ENCODE measurements at places on chromosomes 7 and 10.

- no peak for DNase-seq
Observed at GRCh38 chr10:95896071-95896850, 11.5 kb upstream of the CC2D2B start.

DNA sequence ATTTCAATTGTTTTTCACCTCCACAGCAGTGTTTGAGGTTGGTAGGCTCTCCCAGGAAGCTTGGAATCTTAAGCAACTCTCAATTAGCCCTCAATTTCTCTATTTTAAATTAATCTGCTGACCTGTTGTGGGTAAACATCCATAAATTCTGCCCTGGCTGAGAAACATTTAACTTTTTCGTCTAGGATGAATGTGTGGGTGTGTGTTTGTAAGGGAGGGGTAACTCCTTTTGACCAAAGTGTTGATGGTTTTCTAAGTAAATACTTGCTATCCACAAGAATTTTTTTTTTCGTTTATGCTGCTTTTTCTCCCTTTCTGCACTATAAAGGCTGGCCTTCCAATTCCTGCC is 973 bp downstream of the PPP3CB start:
- DNase-seq = no peak

DNA sequence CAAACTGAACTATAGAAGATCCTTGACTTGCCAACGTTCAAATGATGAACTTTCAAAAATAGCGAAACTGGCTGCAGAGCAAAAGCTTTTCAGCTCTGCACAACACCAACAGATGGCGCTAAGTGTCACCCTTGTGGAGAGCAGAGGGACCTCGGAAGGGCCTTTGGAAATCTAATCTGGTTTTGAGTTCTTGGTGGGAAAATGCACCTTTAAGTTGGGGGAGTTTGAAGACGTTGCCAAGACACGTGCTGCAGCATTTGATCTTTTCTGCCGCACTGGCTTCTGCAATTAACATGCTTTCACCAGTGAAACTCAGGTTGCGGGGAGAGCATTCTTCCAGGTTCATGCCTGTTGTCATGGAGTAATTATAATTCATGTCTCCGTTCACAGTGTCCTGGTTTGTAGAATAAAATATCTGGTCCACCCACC is 26.3 kb upstream of the WDR11 start:
- peak; percentile 4 for DNase-seq

- DNase-seq = no peak
Observed at GRCh38 chr10:107686095-107686494, 521.6 kb upstream of the SORCS1 start.

DNA sequence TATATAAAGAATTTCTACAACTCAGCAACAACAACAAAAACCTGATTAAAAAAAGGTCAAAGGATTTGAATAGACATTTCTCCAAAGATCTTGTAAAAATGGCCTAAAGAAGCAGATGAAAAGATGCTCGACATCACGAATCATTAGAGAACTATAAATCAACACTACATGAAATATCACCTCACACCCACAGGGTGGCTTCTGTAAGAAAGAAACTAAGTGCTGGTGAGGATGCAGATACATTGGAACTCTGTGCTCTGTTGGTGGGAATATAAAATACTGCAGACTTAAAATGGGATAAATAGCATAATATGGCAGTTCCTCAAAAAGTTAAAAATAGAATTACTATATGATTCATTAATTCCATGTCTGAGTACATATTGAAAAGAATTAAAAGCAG is 38.3 kb upstream of the CDCA7L start:
- no peak for DNase-seq

DNA sequence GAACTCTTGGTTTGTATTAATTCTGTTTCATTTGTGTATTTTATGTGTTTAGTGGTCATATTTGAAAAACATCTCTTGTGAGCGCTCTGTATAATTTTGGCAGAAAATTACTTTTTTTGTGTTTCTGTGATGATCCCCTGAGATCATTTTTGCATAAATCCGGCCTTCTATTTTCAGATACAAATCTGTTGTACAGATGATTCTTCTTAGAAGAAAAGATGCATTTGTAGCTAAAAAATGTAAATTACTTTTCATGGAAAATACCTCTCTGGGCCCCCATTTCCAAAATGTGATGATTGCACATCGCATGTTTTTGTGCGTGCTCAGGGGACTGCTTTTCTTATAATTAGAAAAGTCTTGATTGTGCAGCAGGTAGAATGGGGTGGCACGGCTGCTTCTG is 395.4 kb downstream of the LRMDA start:
- no peak for DNase-seq

- no peak for DNase-seq
Observed at GRCh38 chr10:50375051-50375452, 123.7 kb upstream of the ASAH2 start.

GRCh38 chr7:98462911-98463633 is 62.2 kb upstream of the BAIAP2L1 start:
- no peak for DNase-seq

GRCh38 chr7:130956417-130957136 is 222.6 kb upstream of the KLF14 start:
- no peak for DNase-seq

DNA sequence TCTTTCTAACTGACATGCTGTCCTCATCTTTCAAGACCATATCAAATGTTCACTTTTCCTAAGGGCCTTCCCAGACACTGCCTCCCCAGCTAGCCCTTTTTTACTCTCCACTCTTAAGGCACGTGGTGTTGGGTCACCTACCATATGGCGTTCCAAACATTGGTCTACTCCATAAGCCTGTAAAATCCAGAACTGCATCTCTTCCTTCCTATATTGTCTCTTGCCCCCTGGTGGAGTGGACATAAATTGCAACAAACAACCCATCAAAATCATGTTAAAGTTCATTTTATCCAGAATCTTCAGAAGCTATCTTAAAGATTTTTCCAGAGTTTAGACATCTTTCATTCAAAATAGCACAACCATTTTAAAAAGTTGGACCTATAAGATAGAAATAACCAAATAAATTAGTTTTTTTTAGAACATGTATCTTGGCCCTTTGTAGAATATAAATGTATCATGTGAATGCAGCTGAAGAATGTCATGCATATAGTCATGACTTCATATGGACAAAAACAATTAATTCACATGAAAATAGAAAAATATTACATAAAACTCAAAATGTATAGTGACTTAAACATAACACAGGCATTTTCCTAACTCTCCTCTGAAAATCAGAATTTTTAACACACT is 180.6 kb upstream of the CHRM2 start:
- no peak for DNase-seq

DNA sequence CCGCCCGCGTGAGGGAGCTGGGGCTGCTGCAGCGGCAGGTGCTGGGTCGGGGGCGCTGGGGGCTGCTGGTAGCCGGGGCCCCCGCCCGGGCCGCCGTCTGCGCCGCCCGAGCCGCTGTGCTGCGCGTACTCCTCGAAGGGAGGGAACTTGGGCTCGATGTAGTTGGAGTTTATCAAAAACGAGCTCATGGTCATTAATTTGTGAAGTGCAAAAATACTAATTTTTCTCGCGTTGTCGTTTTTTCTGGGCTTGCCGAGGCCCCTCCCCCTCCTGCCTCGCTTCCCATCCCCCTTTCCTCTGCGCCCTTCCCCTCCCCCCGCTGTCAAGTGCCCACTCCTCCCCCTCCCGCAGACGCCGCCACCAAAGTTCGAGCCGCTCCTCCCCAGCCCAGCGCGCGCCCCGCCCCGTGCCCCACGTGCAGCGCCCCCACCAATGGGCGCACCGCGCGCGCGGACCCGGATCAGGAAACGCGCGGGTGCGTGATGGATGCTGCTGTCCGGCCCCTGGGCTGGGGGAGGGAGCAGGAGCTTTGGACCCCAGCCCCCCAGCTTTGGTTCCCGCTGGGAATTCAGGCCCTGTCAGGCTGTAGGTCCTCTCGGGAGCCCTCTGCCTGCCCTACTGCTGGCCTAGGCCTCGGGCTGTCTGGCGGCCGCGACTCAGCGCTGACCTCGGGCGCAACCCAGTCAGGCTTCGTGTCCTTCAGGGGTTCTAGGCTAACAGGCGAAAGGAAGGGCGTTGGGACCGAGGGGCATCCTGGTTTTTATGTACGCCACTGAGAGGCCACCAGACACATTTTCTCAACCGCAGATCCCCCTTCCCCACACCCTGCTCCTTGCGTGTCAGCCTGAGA is at the start of gene HOXA4:
Gene HOXA4 (minus strand): TSS at position 218 of the 850 bp plus-strand sequence. CDS start 24 bp downstream, at position 194.
- peak; percentile 67 for DNase-seq

DNA sequence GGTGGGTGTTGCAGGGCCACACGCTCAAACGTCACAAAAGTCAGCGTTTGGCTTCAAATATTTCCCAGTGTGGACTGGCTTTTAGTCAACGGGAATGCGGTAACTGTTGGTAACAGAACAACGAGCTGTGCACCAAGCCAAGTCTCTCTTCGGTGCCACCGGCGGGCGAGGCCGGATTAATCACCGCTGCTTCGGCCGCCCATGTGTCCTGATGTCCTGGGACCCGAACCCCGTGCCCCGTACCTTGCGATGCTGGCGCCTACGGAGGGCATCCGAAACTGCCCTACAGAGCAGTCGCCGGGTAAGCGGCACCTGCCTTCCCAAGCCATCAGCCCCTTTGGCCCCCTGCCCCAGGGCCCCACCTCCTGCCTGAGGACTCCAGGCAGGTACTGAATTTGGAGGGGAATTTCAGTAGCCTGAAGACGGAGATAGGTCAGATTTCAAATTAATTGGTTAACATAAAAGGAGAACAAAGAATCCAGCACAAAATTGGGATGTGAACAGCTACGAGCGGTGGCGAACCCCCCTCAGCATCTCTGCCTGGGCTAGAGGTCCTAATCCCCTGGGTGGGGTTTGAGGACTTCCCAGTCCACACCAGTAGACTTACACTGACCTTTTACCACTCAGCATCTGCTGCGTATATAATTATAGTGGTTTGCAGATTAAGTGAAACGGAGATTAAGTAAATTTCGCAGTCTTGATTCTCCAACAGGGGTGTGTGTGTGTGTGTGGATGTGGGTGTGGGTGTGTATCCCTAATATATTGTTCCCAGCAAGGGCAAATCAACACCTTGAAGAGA is at the start of gene LRRC72:
Gene LRRC72 (plus strand): TSS at position 84 of the 799 bp plus-strand sequence. CDS start 128 bp downstream, at position 212.
- DNase-seq = no peak

- no peak for DNase-seq
Observed at GRCh38 chr10:62450912-62451610, 76.9 kb downstream of the ZNF365 start.

- DNase-seq = no peak
Observed at GRCh38 chr10:26555719-26556368, 117.7 kb downstream of the APBB1IP start.

DNA sequence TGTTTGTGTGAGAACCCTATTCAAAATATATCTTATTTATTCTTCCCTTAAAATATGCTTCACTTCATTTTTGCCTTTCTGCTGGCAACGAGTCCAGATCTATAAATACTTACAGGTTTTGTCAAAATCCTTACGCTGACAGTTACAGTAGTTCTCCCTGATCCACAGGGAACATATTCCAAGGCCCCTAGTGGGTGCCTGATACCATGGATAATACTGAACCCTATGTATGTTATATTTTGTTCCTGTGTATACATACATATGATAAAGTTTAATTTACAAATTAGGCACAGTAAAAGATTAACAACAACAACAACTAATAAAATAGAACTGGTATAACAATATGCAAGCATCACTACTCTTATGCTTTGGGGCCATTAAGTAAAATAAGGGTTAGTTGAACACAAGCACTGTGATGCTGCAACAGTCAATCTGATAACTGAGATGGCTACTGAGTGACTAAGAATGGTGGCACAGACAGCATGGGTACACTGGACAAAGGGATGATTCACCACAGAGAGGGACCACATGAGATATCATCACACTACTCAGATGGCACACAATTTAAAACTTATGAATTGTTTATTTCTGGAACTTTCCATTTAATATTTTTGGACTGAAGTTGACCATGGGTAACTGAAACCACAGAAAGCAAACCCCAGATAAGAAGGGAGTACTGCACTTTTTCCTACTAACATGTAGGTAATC is 29.4 kb upstream of the PCGF5 start:
- DNase-seq = no peak

Data from stimulated activated CD4-positive, alpha-beta T cell treated with anti-CD3 and anti-CD28 coated beads, Interleukin-1b, Interleukin-23, amount 100 ng/mL, for 48 hours (primary cell).